ENCODE measurements at places on chromosomes 11 and 22.

DNA sequence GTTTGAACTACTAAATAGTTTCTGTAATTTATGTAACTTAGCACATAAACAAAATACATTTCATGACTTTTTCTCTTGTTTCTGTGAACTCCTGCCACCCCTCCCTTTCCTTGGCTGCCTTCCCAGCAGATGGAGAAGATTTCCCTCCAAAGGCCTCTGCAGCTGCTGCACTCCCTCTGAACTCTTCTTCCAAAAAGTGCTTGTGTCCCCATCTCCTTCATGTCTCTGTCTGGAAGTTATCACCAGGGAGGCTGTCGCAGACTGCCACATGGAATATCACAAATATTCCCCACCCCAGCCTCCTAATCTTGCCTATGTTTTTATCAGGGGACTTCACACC lies 1068.3 kb downstream of the OPCML start:
- DNase-seq = no peak

- no peak for DNase-seq
Measured at GRCh38 chr11:125949271-125950177, 3.7 kb downstream of the VSIG10L2 start.

- DNase-seq = no peak
Measured at GRCh38 chr11:72038491-72038890, 39.8 kb downstream of the IL18BP start.

DNA sequence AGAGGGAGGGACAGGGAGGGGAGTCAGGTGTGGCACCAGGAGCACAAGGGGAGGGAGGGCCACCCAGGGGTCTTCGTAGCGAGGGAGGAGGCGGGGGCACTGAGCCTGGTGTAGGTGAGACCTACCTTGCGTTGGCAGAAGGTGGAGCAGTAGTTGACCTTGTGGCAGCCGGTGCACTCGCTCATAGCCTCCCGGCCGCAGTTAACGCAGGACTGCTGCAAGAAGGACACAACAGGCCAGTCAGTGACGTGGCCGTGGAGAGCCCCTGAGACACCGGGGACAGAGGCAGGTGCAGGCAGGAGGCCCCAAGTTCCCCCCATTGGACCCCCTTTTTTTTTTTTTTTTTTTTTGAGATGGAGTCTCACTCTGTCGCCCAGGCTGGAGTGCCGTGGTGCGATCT lies 16.8 kb downstream of the DRD4 start:
- no peak for DNase-seq

DNA sequence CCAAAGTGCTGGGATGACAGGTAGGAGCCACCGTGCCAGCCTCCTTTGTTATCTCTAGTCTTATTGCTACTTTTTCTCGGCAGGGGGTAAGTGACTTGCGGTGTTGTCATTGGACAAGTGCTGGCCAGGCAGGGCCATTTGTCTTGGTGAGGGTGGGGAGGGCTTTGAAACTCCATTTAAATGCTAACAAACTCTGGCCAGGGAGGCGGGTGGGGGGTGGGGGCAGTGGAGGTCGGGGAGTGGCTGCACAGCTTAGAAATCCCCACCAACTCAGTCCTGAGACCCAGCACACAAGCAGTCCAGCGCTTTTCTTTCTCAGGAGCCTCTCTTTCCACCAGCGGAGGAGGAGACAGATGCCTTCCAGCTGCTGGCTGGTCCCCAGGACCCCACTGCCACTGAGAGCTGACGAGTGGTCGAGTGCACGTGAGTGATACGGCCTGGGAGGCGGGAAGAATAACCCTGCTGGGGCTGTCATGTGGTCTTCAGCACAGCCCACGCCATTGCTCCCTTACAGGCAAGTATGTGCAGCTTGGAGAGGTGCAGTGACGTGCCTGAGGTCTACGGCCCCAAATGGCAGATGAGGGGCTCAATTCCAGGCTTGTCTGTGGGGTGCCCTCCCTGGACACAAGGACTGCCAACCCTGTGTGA lies 24.2 kb upstream of the OSBPL5 start:
- DNase-seq = no peak

DNA sequence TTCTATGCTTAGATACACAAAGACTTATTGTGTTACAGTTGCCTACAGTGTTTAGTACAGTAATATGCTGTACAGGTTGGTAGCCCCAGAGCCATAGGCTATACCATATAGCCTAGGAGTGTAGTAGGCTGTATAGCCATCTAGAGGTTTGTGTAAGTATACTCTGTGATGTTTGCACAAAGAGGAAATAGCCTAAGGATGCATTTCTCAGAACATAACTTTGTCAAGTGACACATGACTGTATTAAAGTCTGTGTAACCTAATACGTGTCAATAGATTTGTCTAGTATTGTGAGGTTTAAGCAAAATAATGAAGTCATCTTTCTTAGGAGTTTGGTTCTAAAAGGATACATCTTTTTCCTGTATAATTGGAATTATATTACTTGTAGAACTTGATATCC lies 5.5 kb downstream of the ZC3H12C start:
- DNase-seq = no peak

GRCh38 chr11:20013346-20014066 lies 146.8 kb downstream of the DBX1 start:
- DNase-seq = no peak

- DNase-seq = no peak
Measured at GRCh38 chr22:41885516-41885915, 29.4 kb downstream of the SHISA8 start.

- DNase-seq = no peak
Measured at GRCh38 chr11:76729214-76729613, 53.9 kb upstream of the TSKU start.

- DNase-seq = no peak
Measured at GRCh38 chr11:46659908-46660307, 40.5 kb downstream of the ARHGAP1 start.

GRCh38 chr11:35303596-35304385 lies 115.6 kb downstream of the SLC1A2 start:
- DNase-seq = no peak

DNA sequence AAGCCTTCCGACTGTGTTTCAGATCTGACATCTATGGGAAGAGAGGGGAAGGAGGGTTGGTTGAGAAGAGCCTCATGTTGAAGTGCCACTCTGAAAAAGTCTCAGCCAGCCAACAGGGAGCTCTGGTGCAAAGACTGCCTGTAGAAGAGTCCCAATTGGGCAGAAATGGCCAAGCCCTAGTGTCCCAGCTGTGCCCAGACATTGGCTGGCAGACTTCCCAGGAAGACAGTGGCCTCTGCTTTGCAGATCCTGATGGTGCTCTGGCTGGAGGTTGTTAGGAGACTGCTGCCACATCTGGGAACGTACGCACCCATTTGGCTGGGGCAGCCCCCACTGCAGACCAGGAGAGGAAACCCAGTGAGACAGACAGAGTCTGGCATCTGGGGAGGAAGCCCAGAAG lies 3.2 kb upstream of the PLA2G3 start:
- no peak for DNase-seq

DNA sequence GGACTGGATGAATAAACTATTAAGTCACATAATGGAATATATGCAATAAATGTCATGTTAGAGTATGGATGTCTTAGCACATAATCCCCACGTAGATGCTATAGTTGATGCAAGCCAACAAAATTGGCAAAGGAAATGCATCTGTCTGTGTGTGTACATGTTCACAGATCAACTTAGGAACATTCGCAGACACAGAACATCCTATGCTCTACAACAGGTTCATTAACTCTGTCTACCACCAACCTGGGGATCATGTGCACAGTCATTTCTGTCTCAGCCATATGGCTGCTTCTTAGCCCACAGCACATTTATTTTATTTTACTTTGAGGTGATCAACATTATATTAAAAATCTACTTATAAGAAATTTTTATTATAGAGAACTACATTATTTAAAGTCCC lies 4.9 kb downstream of the MSANTD4 start:
- DNase-seq = no peak

GRCh38 chr11:115721296-115721995 lies 217.2 kb upstream of the CADM1 start:
- no peak for DNase-seq

GRCh38 chr11:60879971-60880588 lies 12.7 kb downstream of the ZP1 start:
- DNase-seq = no peak

DNA sequence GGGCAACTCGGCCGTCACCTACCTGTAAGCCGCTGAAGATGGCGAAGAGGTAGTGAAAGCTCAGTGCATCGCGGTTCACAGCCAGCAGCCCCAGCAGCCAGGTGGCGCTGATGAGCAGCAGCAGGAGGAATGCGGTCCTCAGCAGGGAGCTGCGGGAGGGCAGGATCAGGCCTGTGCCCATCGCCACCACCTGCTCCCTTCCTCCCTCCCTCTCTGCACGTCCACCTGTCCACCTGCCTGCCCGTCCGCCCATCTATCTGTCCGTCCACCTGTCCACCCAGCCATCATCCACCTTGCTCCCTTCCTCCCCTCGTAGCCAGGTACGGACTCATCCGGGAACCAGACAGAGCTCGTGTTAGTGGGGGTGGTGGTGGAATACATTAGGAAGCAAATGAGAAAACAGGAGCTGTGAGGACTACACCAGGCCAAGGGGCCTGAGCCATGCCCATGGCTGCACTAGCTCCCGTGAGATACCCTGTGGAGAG lies 32.2 kb downstream of the TRMU start:
- DNase-seq = peak; percentile 89

DNA sequence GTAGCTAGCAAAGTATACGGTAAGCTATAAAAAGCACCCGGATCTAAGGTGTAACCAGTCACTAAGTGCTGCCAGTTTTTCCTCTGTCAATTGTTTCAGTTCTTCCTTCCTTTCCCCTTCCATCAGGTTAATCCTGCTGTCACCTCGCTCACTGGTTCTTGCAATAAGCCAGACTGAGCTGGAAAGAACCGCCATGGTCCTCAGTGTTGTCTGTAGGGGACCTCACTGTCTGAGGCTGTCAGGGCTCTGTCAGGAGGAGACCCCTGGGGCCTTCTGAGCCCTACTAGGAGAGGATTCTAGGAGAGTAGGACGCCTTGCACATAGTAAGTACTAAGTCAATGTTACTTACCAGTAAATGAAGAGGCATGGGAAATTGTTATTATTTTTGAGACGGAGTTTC lies 1.4 kb upstream of the TBC1D22A start:
- DNase-seq = no peak

DNA sequence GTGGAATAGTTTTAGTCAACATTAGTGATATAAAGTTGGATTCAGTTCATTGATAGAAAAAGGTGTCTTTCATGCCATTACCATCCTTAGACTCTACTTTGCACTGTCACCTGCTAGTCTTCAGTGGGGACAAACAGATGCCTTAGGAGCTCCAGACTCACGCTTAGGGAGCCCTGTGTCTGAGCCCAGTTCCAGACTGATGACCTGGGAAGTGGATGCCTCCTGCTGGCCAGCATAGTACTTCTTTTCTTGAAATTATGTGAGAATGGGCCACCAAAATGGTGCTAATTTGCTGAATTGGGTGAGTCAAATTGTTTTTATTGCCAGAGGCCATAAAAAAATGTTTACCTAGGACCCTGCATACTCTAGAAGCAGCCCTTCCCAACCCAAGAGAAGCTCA lies 53.9 kb downstream of the NOX4 start:
- no peak for DNase-seq

- DNase-seq = no peak
Measured at GRCh38 chr11:108790501-108791299, 125.8 kb downstream of the DDX10 start.

GRCh38 chr11:70510106-70510505 lies 111.8 kb downstream of the CTTN start:
- no peak for DNase-seq

DNA sequence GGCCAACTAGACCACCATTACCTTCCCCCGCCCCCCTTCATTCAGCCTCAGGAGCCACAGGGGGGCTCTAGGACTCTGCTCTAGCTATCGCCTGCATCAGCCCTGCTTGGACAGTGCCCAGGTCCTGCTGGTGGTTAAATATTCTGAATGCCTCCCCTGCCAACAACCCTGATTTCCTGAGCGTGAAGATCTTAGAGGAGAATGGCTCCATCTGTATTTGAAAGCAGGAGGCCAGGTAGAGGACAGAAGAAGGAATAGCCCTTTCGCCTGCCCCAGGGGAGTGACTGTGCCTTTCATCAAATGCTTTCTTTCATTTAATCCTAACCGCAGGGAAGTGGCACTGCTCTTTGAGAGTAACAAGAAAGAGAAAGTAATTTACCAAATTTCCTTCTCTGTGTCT lies 69.2 kb downstream of the ISX start:
- no peak for DNase-seq

DNA sequence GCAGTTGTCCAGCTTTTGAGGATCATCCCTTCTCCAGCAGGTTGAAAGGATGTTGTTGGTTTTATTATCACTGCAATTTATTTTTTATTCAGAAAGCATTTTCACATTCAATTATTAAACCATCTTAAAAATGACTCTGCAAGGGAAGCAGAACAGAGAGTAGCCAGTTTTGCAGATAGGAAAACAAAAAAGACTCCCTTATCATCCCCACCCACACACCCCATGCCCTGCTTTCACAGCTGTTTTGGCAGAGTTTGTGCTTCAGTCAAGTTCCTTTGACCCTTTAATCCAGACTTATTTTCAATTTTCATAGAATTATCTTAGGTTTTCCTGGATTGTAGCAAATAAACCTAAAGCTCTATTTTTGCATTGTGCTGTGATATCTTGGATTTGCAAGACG lies 44.4 kb downstream of the MUC15 start:
- no peak for DNase-seq

- no peak for DNase-seq
Measured at GRCh38 chr22:42908374-42908746, 51.3 kb upstream of the ARFGAP3 start.

GRCh38 chr11:65488273-65489034 lies 10.4 kb upstream of the MALAT1 start:
- DNase-seq = no peak

GRCh38 chr22:24976442-24977218 lies 24.1 kb downstream of the KIAA1671 start:
- DNase-seq = no peak

- no peak for DNase-seq
Measured at GRCh38 chr11:43987384-43988039, 45.1 kb downstream of the C11orf96 start.

DNA sequence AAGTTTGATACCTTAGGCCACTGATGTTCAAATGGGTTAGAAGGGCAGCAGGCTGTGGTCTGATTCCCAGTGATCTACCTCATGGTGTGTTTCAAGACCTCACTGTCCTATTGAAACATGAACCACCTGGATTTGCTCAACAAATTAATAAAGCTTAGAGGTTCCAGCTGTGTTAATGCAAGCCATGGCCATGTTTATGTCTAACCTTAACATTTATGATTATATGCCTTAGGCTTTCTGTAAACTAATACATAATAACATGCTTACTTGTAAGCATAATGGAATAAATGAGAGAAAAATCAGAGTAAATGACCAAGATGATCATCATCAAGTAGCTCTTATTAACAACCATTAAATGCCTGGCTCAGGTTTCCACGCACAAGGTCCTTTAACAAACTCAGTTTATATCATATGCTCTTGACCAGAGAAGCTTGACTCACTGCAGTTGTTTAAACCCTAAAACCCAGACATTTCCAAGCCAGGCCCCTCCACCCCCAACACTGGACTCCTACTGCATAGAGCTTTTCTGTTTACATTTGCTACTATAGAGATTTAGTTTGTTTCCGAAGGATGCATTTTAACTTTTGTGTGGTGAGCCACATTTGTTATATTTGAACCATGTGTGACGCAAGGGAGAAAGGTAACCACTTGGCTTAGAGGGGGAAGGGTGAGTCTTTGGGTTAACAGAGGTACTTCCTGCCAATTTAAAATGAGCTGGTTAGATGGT lies 43.7 kb downstream of the KREMEN1 start:
- DNase-seq = no peak
